ENCODE measurements at places on chromosomes 4 and X.

GRCh38 chr4:147491086-147491485 lies 10.2 kb downstream of the EDNRA start:
- no peak for DNase-seq

GRCh38 chr4:10565166-10565780 lies 108.0 kb upstream of the ZNF518B start:
- DNase-seq: no peak

DNA sequence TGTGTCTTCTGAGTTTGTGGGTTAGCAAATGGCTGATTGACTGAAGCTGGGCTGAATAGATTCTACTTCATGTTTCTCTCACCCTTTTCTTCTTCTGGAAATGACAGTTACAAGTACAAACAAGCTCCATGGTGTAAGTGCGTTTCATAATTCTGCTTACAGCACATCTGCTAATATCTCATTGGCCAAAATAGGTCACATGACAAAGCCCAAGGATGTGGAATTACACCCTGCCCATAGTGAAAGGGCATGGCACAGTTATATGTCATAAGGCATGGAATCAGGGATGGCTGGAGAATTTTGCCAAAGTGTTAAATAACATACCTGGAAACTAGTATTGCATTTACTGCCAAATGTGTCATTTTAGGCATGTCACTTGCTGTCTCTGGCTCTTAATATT lies 327.2 kb downstream of the NKX6-1 start:
- DNase-seq: no peak

DNA sequence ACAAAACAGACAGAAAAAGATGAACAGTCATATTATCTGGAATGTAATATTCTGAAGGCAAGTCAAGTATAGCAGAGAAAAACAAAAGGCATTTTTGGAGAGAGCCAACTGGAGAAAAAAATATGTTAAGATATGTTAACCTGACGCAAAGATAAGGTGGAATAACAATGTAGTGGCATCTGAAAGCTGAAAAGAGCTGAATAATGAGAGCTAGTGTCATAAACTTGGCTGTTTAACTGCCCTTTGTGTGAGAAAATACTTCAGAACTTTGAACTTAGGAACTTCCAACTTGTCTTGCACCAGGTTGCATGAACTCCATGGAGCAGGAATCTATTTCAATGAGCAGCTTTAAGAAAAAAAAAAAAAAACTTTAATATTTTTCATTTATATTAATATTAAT lies 32.9 kb downstream of the RAB33A start:
- no peak for DNase-seq

DNA sequence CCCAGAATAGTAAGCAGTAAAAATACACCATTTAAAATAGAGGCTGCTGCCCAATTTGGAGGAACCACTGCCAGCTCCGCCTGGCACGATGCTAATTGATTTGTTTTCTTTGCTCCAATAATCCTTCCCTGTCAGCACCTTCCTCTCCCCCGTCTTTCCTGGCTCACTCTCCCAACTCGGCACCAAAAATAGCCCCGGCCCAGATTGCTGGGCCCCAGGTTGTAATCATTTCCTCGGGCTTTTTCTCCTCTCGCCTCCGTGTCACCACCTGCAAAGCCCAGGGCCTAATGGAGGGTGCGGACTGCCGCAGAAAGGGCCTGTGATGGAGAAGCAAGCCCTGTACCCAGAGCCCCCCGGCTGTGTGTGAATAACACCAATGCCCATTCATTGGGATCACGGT lies 197.6 kb upstream of the PSAPL1 start:
- no peak for DNase-seq

DNA sequence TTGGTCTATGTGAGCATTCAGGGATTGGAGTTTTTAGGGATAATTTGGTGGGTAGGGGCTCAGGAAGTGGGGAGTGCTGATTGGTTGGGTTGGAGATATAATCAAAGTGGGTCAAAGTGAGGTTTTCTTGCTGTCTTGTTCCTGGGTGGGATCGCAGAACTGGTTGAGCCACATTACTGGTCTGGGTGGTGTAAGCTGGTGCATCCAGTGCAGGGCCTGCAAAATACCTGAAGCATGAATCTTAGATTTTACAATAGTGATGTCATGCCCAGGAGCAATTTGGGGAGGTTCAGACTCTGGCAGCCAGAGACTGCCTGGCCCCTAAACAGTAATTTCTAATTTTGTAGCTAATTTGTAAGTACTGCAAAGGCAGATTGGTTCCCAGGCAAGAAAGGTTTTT lies 665.6 kb upstream of the PRKX start:
- no peak for DNase-seq

DNA sequence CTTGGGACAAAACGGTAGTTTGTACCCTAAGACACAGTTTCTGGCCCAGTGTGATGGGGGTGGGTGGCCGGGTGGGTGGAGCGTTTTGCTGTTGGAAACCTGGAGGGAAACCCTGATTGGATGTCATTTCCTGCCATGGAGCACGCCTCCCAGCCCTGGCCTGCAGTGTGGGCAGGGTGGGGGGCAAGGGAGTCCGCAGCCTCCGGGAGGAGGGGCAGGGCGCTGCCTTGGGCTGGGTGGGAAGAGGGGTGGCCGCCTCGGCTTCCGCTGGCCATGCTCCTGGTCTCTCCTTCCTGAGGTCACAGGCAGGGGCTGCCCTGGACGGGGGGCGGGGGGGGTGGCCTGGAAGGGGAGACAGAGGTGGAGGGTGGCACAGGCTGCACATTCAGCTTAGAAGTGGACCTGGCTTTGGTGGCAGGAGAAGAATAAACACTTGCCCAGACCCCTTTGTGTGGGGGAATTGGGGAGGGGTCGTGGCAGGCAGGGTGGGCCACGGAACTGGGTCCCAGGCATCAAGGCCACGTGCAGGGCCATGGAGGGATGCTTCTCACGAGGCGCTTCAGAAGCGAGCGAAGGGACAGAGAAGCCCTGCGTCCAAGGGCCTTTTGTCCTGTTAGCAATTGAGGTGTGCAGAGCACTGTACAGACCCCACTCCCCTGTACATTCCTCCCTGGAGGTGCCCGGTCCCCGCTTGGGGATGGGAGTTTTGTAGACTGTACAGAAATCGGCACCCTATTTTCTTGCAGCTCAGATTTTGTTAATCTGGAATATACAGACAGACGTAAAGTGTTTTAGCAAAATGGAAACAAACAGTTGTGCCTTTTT lies 6.2 kb downstream of the NAT8L start:
- no peak for DNase-seq

DNA sequence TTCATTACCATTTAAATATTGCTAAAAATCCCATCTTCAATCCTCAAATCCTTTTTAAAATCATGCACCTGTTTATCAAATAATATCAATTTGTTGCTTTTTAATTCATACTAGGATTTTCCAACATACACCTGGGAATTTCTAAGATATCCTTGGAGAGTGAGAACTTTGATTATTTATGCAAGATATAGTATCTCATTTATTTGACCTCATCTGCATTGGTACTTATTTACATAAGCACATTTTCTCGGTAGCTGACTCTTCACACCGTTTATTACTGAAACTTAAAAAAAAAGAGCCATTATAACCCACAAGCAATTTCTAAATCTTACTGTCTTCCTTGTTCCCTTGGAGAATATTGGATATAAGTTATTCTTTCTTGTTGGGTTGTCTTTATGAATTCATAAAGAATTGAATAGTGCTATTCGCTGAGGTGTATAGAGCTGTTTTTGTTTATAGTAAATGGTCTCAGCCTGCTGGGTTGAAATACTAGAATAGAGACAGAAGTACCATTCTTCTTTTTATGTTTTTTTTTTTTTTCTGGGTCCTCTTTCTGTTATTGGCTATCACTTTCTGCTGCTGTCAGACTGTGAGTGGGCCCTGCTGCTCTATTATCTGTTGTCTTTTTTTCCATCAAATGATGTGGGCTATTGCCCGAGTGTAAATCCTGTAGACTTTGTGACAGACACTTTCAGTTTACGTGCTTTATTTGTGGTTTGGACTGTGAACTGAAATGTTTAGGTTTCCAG lies 2.9 kb downstream of the UGT8 start:
- no peak for DNase-seq
